Heart right ventricle (tissue), 16 donors: ENCODE measurements at places on chromosomes 12 and 14. TPM values are rescaled to one million over a fixed set of nuclear protein-coding genes. Genes with fewer than 3 reads are reported as not detected.

- H3K4me3 ChIP-seq: no peak overlapping the region
- no peak overlapping the region for H3K27ac ChIP-seq
These were observed 180.2 kb upstream of the PZP start for GRCh38 chr12:9388379-9388778.

GRCh38 chr12:26721800-26722199, 111.2 kb downstream of the ITPR2 start:
- no peak overlapping the region for H3K27ac ChIP-seq
- H3K36me3 ChIP-seq: peaks cover 15% of the 10 kb centered on the region
- DNase-seq: no peak

Gene GUCY2C
- total RNA-seq: not detected

DNA sequence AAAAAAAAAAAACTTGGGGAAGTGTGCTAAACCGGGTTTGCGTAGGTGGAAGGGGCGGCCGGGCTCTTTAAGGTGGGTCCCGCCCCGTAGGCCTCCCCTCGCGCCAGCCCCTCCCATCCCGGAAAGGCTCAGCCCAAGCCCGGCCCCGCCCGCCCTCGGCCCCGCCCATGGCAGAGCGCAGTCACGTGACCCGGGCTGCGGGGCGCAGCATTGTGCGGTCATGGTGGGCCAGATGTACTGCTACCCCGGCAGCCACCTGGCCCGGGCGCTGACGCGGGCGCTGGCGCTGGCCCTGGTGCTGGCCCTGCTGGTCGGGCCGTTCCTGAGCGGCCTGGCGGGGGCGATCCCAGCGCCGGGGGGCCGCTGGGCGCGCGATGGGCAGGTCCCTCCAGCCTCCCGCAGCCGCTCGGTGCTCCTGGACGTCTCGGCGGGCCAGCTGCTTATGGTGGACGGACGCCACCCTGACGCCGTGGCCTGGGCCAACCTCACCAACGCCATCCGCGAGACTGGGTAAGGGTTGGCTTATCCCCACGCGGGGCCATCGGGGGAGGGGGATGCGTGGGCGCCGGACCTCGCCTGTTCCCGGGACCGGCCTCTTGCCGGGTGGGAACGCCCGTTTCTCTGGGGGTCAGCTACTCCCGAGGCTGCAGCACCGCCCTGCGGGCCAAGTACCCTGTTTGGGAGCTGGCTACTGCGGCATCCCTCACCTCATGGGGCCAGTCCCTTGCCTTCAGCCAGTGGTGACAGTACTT, at the start of gene PLBD2:
TSS of gene PLBD2 (plus strand) at position 207 of the 752 bp plus-strand sequence. CDS start at position 221, 14 bp downstream.
- peak within 1 kb of the TSS; percentile 93 for H3K4me3 ChIP-seq
- no peaks in the 10 kb centered on the region for H3K27me3 ChIP-seq
- H3K27ac ChIP-seq: peak within 1 kb of the TSS; percentile 91
- DNase-seq: peak; percentile 96
- no peaks in the 10 kb centered on the region for H3K36me3 ChIP-seq
- peaks cover 18% of the 10 kb centered on the region for H3K4me1 ChIP-seq

Gene CIROP
- total RNA-seq: not detected

DNA sequence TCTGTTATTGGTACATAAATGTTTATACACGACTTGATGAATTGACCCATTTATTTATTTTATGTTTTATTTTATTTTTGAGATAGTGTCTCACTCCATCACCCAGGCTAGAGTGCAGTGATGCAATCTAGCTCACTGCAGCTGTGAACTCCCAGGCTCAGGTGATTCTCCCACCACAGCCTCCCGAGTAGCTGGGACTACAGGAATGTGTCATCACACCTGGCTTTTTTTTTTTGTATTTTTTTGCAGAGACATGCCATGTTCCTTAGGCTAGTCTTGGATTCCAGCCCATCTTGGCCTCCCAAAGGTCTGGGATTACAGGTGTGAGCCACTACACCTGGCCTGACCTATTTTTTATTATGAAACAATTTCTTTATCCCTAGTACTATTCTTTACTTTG, 355.0 kb upstream of the PRICKLE1 start:
- H3K4me3 ChIP-seq: no peak overlapping the region
- H3K27ac ChIP-seq: no peak overlapping the region
- H3K4me1 ChIP-seq: no peaks in the 10 kb centered on the region
- no peaks in the 10 kb centered on the region for H3K27me3 ChIP-seq

Gene COL2A1
- not detected for total RNA-seq

- no peak for DNase-seq
- no peak overlapping the region for H3K27ac ChIP-seq
- no peaks in the 10 kb centered on the region for H3K36me3 ChIP-seq
- no peaks in the 10 kb centered on the region for H3K27me3 ChIP-seq
These were observed 44.3 kb downstream of the SCN8A start for GRCh38 chr12:51635346-51635745.

- H3K27ac ChIP-seq: peak overlapping the region; percentile 35
- H3K4me3 ChIP-seq: no peak overlapping the region
- H3K27me3 ChIP-seq: no peaks in the 10 kb centered on the region
- no peak for DNase-seq
- no peaks in the 10 kb centered on the region for H3K36me3 ChIP-seq
These were observed 40.9 kb upstream of the SMUG1 start for GRCh38 chr12:54229624-54230212.

- H3K36me3 ChIP-seq: no peaks in the 10 kb centered on the region
- no peaks in the 10 kb centered on the region for H3K4me1 ChIP-seq
- no peak overlapping the region for H3K4me3 ChIP-seq
- H3K27ac ChIP-seq: no peak overlapping the region
- H3K27me3 ChIP-seq: no peaks in the 10 kb centered on the region
These were observed 368.0 kb downstream of the FUT8 start for GRCh38 chr14:65780566-65780965.

- H3K27me3 ChIP-seq: no peaks in the 10 kb centered on the region
- DNase-seq: no peak
- no peak overlapping the region for H3K27ac ChIP-seq
- peaks cover 23% of the 10 kb centered on the region for H3K4me1 ChIP-seq
- no peaks in the 10 kb centered on the region for H3K36me3 ChIP-seq
These were observed 73.9 kb downstream of the ARMH4 start for GRCh38 chr14:58078068-58078467.

DNA sequence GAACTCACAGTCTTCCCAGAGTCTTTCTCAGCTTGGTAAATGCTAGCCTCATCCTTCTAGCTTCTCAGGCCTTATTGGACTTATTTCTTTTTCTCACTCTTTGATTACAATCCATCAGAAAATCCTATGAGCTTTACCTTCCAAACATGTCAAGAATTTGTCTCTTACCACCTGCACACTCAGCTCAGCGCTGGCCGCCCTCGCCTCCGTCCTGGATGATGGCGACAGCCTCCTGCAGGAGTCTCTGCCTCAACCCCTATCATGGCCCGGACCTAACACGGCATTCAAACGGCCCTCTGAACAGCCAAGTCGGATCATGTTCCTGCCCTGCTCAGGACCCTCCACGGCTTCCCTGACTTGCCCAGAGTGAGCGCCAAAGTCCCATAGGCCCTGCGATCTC, 333.1 kb upstream of the FKBP4 start:
- no peaks in the 10 kb centered on the region for H3K36me3 ChIP-seq
- no peak overlapping the region for H3K4me3 ChIP-seq
- H3K27me3 ChIP-seq: no peaks in the 10 kb centered on the region
- no peak overlapping the region for H3K27ac ChIP-seq
- DNase-seq: no peak

DNA sequence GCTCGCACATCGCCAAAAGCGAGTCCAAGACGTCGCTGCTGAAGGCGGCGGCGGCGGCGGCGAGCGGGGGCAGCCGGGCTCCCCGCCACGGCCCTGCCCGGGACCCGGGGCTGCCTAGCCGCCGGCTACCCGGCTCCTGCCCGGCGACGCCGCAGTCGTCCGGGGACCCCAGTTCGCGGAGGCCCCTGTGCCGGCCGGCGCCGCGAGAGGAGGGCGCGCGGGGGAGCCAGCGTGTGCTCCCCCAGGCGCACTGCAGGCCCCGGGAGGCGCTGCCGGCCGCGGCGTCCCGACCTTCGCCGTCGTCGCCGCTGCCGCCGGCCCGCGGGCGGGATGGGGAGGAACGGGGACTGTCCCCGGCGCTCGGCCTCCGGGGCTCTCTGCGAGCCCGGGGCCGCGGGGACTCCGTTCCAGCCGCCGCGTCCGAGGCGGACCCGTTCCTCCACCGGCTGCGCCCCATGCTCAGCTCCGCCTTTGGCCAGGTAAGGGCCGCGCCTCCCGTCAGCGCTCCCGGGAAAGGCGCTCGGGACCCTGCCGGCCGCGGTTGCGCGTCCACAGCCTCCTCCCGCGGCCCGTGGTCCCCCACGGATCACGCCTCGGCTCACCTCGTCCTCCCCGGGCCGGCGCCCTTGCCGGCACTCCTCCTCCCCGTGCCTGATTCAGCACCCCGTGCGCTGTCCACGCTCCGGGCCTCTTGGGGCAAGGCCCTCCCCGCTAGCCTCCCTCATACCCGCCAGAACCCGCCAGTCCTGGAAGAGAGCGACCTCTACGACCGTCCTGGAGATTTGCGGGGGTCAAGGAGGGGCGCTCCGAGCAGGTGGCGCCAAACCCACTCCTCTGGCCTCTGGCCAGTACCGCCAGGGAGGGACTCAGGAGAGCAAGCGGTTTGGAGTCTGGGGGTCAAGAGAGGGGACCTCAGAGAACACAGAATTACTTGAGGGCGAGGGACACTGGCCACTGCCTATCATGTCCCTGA, 721 bp downstream of the CABP1 start:
- peak overlapping the region; percentile 47 for H3K4me3 ChIP-seq
- peaks cover 75% of the 10 kb centered on the region for H3K27me3 ChIP-seq
- H3K27ac ChIP-seq: no peak overlapping the region
- H3K36me3 ChIP-seq: no peaks in the 10 kb centered on the region

DNA sequence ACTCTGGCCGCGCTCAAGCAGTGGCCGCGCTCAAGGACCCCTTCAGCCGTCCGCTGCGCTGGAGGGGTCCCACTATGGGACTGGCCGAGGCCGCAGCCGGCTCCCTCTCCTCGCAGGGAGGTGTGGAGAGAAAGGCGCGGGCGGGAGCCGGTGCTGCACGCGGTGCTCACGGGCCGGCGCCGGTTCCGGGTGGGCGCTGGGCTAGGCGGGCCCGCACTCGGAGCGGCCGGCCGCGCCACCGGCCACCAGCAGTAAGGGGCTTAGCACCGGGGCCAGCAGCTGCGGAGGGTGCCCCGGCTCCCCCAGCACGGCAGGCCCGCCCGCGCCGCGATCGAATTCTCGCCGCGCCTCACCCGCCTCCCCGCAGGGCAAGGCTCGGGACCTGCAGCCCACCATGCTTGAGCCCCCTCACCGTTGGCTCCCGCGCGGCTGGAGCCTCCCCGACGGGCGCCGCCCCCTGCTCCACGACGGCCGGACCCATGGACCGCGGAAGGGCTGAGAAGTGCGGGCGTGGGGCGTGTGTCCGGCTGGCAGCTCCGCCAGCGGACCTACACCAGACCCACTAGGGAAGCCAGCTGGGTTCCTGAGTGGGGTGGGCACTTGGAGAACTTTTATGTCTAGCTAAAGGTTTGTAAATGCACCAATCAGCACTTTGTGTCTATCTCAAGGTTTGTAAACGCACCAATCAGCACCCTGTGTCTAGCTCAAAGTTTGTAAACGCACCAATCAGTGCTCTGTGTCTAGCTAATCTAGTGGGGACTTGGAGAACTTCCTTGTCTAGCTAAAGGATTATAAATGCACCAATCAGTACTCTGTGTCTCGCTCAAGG, 49.5 kb downstream of the KLHL28 start:
- peak; percentile 20 for DNase-seq
- H3K36me3 ChIP-seq: no peaks in the 10 kb centered on the region
- no peak overlapping the region for H3K27ac ChIP-seq
- H3K27me3 ChIP-seq: no peaks in the 10 kb centered on the region

Gene RERGL
- total RNA-seq: 1.4 TPM

- no peaks in the 10 kb centered on the region for H3K27me3 ChIP-seq
- H3K27ac ChIP-seq: no peak overlapping the region
- no peak for DNase-seq
- peaks cover 15% of the 10 kb centered on the region for H3K4me1 ChIP-seq
These were observed 3.3 kb upstream of the CHURC1 start for GRCh38 chr14:64910847-64911495.

GRCh38 chr12:100481021-100481420, 7.4 kb downstream of the NR1H4 start:
- H3K36me3 ChIP-seq: no peaks in the 10 kb centered on the region
- H3K27ac ChIP-seq: no peak overlapping the region
- H3K4me3 ChIP-seq: no peak overlapping the region
- no peak for DNase-seq
- H3K27me3 ChIP-seq: no peaks in the 10 kb centered on the region
- H3K4me1 ChIP-seq: no peaks in the 10 kb centered on the region

Gene KERA
- not detected for total RNA-seq

Gene CMKLR1
- 5.3 TPM for total RNA-seq
